ENCODE measurements at places on chromosomes 7 and 10. TPM values are rescaled to one million over a fixed set of nuclear protein-coding genes. Genes with fewer than 3 reads are reported as not detected.

LLCFC1 gene
- total RNA-seq = not detected

SLC26A5 gene
- total RNA-seq = not detected

FXYD4 gene
- not detected for total RNA-seq

ANKRD30A gene
- total RNA-seq = not detected

NXPH1 gene
- not detected for total RNA-seq

PRSS2 gene
- total RNA-seq = not detected

CTAGE4 gene
- 1.9 TPM for total RNA-seq

ANLN gene
- 17.0 TPM for total RNA-seq

CUBN gene
- 11.5 TPM for total RNA-seq

IL2RA gene
- not detected for total RNA-seq

CREB5 gene
- 2.9 TPM for total RNA-seq

SPDYE2 gene
- not detected for total RNA-seq

C10orf62 gene
- not detected for total RNA-seq

FBXO24 gene
- 0.32 TPM for total RNA-seq

C10orf90 gene
- total RNA-seq = not detected

BLOC1S2 gene
- 33.2 TPM for total RNA-seq

RNF148 gene
- total RNA-seq = 0.36 TPM

KCP gene
- 0.32 TPM for total RNA-seq

PPP1R9A gene
- 1.6 TPM for total RNA-seq

TAS2R60 gene
- total RNA-seq = not detected

NACAD gene
- 3.5 TPM for total RNA-seq

SSC4D gene
- 0.32 TPM for total RNA-seq

MXI1 gene
- total RNA-seq = 20.4 TPM

ACTR3C gene
- total RNA-seq = not detected

NRP1 gene
- 474 TPM for total RNA-seq

GNGT1 gene
- total RNA-seq = not detected

SPDYE16 gene
- not detected for total RNA-seq

OTUD1 gene
- 8.0 TPM for total RNA-seq

OR2A42 gene
- under 0.01 TPM for total RNA-seq

CPA2 gene
- not detected for total RNA-seq

UTF1 gene
- total RNA-seq = not detected

ZNF92 gene
- 5.0 TPM for total RNA-seq

LIPJ gene
- total RNA-seq = not detected

AKR1C2 gene
- total RNA-seq = 36.7 TPM

SLC26A4 gene
- total RNA-seq = 0.24 TPM

LDB3 gene
- total RNA-seq = not detected

ACBD7 gene
- total RNA-seq = 0.32 TPM

MRLN gene
- total RNA-seq = not detected

CNPY1 gene
- total RNA-seq = not detected

MPP7 gene
- 0.16 TPM for total RNA-seq

TEX47 gene
- not detected for total RNA-seq

PRTFDC1 gene
- 22.1 TPM for total RNA-seq

FFAR4 gene
- total RNA-seq = not detected

ZNF736 gene
- total RNA-seq = 12.0 TPM

CDH23 gene
- total RNA-seq = 0.24 TPM

GIMAP4 gene
- total RNA-seq = not detected

SLC13A1 gene
- total RNA-seq = not detected

DYDC1 gene
- not detected for total RNA-seq

DOCK1 gene
- 82.8 TPM for total RNA-seq

RARRES2 gene
- not detected for total RNA-seq

ELFN1 gene
- 36.8 TPM for total RNA-seq

IQCE gene
- 16.7 TPM for total RNA-seq

All from hair follicle dermal papilla cell (primary cell).